ENCODE measurements at places on chromosomes 3 and 15.

GRCh38 chr3:127182848-127183714 is 9.8 kb upstream of the PRR23E start:
- no peak for DNase-seq

- no peak for DNase-seq
Measured at GRCh38 chr3:62496503-62496902, 123.2 kb upstream of the FEZF2 start.

GRCh38 chr3:26560081-26560480 is 62.5 kb upstream of the LRRC3B start:
- DNase-seq = no peak

DNA sequence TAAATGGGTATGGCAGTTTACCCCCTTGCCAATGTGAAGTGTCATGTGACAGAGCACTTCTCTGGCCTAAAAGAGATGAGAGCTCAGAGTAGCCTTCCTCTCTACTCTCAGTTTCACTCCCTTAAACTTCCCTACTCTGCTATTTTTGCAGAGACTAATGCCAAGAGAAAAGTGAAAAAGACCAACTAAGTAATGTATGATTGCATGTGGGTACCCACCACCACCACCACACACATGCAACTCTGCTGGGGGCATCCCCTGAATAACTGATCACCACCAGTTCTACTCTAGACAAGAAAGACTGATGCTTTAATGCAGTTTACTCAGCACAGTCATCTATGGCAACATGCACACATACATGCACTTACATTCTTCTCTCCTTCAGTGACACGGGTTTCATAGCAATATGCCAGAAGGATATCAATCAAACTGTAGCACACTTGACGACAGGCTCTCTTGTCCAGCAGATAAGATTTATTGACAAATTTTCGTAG is 31.3 kb downstream of the SHQ1 start:
- no peak for DNase-seq

DNA sequence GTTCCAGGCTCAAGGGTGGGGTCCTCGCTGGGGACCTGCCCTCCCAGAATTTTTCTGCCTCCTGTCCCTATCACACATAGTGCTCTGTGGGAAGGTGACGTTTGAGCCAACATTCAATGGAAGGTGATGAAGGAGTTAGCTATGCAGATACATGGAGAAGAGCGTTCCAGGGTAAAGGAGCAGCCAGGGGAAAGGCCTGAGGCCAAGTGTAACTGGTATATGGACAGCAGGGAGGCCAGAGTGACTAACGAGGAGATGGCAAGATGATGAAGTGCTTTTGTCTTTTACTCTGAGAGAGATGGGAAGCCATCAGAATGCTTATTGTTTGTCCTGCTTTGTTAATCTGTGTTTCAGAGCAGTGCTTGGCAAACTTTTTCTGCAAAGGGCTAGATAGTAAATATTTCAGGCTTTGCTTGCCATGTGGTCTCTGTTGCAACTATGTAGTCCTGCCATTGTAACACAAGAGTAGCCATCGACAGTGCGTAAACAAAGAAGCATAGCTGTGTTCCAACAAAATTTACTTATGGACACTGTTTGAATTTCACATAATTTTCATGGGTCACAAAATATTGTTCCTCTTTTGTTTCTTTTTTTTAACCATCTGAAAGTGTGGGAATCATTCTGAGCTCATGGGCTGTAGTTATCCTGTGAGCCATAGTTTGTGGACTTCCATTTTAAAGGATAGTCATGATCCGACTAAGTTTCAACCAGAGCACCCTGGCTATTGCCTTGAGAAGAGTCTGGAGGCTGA is 25.8 kb upstream of the PIAS1 start:
- no peak for DNase-seq

- DNase-seq = no peak
Measured at GRCh38 chr3:64293121-64293520, 67.9 kb upstream of the PRICKLE2 start.

DNA sequence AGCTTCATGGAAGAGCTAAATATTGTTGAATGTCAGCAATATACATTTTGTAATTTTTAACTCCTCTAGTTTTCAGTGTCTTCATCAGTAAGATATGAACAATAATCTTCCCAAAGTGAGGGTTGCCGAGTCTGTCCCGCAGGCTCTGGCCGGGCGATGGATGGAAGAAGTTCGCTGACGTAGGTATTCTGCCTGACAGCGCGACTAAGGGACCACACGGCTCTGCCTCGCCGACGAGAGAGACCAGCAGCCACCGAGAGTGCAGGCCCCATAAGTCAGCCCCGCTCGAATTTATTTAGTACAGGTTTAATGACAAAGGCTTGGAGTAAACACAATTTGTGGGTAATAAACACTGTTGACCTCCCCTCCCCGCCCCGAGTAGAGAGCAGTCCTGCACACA is 427.4 kb upstream of the NECTIN3 start:
- no peak for DNase-seq

- DNase-seq = no peak
Measured at GRCh38 chr3:11195721-11196332, 41.5 kb downstream of the HRH1 start.

DNA sequence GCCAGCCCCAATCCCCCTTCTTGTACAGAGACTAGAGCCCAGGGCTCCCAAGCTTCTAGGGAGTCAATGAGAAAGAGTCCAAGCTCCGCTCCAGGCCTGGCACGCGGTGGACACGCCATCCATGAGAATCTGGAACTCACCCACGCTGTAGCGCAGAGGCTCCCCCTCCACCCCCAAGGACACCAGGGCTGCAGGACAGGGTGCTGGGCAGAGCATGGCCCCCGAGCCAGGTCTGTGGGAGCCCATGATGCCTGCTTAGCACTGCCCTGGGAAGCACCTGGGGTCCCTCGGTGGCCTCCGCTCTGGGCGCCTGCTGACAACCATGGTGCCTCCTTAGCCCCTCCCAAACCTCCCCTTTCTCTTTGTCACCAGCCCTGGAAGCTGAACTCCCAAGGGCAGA is 28.5 kb downstream of the ACSBG1 start:
- no peak for DNase-seq

DNA sequence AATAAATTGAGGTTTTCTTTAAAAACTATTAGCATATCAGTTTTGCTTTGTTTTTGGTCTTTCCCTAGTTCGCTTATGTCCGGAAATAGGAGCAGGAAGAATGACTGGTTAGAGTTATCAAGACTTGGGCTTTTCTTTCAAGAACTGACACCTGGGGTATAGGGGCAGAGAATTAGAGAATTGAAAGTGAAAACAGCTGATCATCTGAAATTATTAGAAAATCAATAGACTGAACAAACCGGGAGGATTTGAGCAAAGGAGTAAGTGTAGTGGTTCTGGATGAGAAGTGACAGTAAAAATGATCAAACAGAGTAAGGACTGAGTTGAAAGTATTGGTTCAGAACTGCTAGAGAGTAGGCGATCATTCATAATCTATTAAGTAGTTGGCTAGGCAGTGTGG is 6.0 kb downstream of the MINDY2 start:
- DNase-seq = no peak

DNA sequence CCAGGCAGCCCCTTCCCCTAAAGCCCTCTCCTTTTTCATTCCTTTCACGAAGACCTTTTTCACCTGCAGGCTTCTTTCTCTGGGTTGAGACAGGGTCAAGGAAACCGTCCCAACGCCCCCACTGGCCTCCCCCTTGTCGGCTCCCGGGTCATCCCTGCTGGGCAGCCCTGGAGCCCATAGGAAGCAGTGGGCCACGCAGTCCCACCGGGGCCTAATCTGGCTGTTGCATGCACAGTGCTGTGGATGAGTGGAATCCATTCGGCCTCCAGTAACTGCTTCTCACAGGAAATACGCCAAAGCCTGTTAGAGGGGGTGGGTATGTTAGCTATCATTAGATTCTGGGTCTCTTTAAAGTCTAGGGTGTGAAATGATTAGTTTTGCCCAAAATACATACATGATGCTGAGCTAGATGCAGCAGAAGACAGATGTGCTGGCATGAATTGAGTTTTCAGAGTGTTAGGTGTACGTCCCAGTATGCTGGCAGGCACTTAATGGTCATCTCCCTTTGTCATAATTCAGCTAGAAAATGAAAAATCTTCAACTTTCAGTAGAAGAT is 16.6 kb downstream of the LYSMD4 start:
- no peak for DNase-seq

DNA sequence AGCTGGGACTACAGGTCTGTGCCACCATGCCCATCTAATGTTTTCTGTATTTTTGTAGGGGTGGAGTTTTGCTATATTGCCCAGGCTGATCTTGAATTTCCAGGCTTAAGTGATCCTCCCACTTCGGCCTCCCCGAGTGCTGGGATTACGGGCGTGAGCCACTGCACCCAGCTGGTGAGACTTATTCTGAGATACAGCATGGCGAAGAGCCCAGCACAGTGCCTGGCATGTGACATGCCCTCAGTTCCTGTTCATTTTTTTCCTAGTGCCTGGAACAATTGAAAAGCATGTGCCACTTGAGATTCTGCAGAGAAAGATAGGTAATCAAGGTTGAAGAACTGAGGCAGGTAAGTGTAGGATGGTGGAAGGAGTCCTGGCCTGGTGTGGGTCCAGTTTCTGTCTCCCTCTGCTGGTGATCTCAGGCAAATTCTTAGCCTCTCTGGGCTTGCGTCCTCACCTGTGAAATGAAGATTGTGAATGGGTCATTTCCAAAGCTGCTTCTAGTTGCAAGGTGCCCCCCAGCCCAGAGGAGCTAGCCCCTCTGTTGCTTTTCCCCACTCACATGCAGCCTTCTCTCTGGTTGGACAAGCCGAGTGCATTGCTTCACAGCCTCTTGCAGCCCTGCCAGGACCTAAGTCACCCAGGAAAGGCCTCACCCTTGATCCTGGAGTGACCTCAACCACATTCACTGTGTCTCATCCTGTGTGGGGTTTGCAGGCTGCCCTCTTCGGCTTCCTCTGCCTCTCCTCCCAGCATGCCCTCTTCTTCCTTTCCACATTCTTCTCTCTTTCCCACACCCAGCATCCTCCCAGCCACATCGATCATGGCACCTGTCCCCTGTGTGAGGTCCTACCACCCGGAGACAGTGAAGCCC is 4.3 kb upstream of the RHCG start:
- no peak for DNase-seq

GRCh38 chr15:78174401-78174800 is 25.2 kb downstream of the IDH3A start:
- no peak for DNase-seq

DNA sequence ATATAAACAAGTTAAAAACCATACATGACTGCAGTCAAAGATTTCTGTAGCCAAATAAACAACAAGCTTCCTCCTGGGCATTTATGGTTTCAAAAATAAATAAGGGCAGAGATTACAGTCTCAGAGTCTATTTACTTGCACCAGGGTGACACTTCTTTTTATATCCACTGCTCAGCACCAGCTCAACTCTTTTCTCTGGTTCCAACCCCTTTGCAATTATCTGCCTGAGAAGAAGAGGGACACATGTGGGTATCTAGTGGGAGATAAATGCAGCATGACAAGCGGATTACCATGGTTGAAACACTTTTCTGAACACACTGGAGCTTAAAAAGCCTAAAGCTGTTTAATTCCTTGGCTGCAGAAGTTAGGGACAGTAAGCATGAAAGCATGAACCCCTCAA is 311.5 kb downstream of the CNTN3 start:
- no peak for DNase-seq

- no peak for DNase-seq
Measured at GRCh38 chr3:126450744-126451143, 24.9 kb downstream of the ZXDC start.

DNA sequence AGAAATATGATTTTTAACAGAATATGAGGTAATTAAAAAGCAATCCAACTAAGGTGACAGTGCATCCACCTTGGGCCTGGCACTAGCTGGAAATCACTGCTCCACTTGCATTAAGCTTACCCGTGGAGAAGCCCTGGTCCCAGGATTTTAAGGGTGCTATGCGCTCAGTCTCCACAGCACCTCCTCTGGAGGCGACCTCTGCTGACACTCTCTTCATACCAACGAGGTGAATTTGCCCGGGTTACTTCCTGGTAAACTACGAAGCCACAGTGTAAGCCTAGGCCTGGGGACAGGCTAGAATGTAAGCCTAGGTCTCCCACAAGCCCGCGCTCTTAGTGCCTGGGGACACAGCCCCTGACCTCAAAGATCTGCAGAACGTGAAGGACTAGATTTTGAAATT is 793 bp downstream of the APOD start:
- no peak for DNase-seq

DNA sequence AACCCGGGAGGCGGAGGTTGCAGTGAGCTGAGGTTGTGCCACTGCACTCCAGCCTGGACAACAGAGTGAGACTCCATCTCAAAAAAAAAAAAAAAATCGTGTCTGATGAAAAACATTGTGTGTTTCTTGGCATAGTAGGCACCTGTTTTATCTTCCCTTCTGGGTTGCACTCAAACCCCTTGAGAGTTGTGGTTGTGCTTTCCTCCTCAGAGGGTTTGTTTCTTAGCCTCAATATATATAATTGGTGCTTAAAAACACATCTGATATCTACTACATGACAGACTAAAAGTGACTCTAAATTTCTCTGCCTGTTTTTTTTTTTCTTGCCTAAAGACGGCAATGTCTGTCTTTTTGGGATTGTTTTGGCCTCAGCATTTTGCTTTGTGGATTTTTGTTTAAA is 7.6 kb downstream of the NR1D2 start:
- no peak for DNase-seq

GRCh38 chr3:197807969-197808587 is 17.0 kb downstream of the LRCH3 start:
- DNase-seq = no peak

DNA sequence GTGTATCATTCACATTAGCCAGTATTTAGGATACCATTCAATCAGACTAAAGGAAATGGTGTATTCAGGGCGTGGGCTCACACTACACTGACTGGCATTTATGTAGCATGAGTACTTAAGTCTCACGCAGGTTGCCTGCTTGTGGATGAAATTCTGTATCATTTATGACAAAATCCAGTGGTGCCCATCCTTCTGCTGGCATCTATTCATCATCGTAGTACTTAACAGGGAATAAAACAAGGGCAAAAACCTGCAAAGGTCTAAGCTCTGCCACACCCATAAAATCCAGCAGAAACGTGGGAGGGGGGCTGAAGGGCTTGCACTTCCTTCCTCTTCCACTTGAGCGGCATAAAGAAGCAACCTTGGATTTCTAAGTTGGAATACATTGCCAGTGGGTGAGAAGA is 2.7 kb downstream of the GAP43 start:
- DNase-seq = no peak

DNA sequence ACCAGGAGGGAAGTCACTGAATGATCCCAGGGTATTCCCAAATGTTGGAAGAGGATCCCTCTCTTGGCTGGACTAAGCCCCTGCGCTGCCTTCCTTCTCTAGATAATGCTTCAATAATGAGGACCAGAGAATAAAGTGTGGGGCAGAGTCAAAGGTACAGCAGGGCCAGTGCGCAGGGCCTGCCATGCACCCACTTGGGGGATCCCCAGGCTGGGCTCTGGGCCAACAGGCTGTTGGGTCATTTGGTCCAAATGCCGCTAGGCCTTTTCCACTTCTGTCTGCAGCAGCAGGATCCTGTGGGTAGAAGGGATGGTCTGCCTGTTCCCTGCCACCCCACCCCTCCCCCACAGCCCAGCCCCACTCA is 5.7 kb upstream of the CLK3 start:
- no peak for DNase-seq

- DNase-seq = no peak
Measured at GRCh38 chr3:38136393-38136776, 542 bp downstream of the ACAA1 start.

- DNase-seq = no peak
Measured at GRCh38 chr3:112681822-112682325, 40.9 kb upstream of the CCDC80 start.
